HCT116 (cell line): ENCODE measurements at places on chromosomes 12 and 14.
A peak's percentile ranks its signal among the peaks of the same experiment; 100 is the strongest.

- DNase-seq = no peak
Observed at GRCh38 chr12:123858176-123858575, 96.1 kb downstream of the DNAH10 start.

DNA sequence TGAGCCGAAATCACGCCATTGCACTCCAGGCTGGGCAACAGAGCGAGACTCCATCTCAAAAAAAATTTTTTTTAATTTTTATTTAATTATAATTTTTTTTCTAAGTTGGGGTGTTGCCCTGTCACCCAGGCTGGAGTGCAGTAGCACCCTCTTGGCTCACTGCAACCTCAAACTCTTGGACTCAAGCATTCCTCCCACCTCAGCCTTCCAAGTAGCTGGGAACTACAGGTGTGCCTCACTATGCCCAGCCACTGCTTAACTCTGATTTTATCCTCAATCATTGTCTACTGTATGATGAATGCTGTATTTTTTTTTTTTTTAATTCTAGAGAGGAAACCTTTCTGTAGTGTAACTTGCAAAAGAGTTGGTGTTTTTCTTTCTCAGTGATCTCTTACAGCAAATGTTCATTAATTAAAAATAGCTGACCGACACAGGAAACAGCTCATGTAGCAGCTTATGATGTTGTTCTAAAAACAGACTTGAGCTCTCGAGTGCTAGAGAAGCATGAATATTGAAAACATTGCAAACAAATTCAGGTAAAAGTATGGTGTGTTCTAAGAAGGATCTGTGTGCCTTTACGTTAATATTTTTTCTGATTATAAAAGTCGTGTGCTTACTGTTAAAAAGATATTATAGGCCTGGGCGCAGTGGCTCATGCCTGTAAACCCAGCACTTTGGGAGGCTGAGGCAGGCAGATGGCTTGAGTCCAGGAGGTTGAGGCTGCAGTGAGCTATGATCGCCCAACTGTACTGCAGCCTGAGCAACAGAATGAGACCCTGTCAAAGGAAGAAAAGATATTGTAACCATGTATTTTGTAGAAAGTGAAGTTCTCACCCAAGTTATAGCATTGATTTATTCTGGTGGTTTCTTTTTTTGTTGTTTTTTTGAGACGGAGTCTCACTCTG is 68.9 kb downstream of the FGD4 start:
- DNase-seq = no peak

GRCh38 chr14:95222151-95222631 is 64.9 kb upstream of the DICER1 start:
- no peak for DNase-seq

DNA sequence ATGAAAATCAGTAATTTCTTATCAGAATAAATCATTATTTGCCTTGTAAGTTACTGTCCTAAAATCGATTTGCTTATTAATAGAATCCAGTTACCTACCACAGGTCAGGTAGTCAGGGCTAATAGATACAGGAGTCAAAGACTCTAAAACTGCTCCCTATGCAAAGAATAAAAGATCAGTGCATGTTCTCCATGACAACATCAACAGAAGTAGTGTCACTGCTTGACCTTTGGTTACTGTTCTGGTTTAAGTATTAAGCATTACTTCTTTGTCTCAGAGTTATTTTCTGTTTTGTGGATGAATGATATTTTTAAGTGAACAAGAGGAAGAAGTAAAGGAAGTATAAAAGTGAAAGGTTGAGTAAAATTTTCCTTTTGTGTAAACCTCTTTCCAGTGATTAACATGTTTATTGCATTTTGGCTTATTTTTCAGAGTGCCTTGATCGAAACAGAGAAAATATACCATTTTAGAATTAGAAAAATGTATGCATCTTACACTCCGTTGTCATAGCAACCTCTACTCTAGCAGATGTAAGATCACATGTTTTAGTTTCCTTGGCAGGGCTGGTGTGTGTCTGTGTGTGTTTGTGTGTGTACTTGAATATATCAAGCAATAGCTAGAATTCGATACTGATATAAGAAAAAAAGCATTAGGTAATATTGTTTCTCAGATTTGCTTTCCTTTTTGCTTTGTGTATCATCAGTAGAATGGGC is 44.7 kb downstream of the ABCD2 start:
- DNase-seq = no peak

DNA sequence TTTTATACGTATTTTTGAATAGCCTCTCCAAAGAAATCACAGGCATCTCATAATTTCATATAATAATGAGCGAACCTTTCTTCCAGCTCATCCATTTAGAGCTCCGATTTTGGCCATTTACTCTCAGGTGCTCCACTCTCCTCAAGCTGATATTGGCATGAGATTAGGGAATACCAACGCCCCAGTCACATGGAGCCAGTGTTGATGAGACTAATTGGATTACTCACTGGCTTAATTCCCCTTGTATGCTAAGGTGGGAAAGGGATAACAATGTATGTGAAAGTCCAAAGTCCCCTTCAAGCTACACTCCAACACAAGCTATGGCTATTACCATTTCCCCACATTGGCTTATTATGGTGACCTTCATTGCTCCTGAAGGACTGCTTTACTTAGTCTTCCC is 76.6 kb upstream of the NAV3 start:
- no peak for DNase-seq

GRCh38 chr12:124660851-124661250 is 93.4 kb upstream of the NCOR2 start:
- no peak for DNase-seq

DNA sequence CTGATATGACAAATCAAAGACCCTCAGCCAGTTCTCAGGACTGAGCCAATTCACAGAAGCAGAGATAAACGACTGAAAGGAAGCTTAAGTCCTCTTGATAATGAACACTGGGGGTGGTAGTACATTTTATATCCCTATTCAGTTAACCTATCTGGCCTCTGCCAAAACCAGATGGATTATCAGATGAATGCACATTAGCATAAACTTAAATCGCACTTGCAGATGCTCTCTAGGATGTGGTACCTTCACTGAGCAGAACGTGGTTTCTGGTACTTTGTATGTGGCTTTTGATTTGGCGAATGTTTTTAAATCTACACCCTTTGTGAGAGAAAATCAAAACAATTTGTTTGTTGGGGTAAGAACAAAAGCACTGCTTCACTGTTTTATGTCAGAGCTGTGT is 21.1 kb upstream of the TAS2R14 start:
- no peak for DNase-seq

DNA sequence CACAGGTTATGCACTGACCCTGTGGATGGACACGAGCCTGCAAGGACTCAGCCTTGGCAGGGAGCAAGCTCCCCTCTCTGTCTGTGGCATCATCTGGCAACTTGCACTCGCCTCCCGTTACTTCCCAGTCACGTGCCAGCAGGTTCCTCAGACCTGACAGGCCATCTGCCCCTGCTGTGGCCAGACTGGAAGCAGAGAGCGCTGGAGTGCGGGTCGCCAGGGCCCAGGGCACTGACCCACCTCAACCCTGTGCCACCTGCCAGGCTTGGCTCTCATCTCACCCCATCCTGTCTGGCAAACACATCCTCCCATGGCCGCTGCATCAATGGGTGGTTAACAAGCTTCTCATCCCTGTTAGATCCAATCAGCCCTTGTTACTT is 28.4 kb downstream of the SLC6A12 start:
- no peak for DNase-seq

DNA sequence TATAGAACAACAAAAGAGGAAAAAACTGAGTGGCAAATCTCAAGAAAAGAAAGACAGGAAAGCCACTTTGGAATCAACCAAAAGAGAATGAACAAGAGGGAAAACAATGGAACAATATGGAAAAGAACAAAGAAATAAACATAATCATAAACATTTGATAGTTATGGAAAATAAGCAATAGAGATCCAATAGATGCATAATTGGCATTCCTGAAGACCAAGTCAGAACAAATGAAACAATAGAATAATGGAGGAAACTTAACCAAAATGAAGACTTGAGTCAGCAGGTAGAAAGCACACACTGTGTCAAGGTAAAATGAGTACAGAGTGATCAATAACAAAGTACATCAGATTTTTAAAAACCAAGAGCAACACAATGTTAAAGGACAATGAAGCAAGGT is 10.1 kb upstream of the RPS6KA5 start:
- no peak for DNase-seq

DNA sequence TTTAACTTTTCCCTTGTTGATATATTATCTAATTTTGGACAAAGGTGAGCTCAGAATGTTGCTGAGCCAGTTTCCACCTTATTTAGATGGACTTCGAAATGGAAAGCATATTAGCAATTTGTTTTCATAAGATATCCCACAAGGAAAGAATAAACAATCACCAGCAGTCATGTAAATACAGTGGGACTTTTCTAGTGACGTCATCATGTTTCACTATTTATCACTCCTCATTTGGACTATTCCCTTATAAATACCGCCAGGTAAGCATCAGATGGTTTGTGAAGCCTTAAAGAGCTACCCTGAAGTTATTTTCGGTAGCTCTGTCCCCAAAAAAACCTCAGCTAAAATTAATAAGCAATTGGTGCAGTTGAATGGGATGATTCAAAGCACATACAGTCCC is 110.7 kb downstream of the PTPRR start:
- DNase-seq = no peak

GRCh38 chr12:78568321-78569020 is 296.1 kb upstream of the SYT1 start:
- no peak for DNase-seq

GRCh38 chr14:56491299-56492285 is 88.0 kb upstream of the TMEM260 start:
- peak; percentile 79 for DNase-seq

- no peak for DNase-seq
Observed at GRCh38 chr12:6647083-6647604, at the start of gene ACRBP. TSS of gene ACRBP (minus strand) at chr12:6647432. CDS start at chr12:6647366, 66 bp downstream.

GRCh38 chr12:10614056-10614370 is 604 bp upstream of the MAGOHB start:
- DNase-seq = no peak

- DNase-seq = no peak
Observed at GRCh38 chr14:28656704-28657255, 109.8 kb upstream of the FOXG1 start.

GRCh38 chr12:37543966-37544668 is 772.5 kb upstream of the ALG10B start:
- no peak for DNase-seq

- DNase-seq = no peak
Observed at GRCh38 chr12:46005151-46005797, 14.9 kb upstream of the SCAF11 start.

- no peak for DNase-seq
Observed at GRCh38 chr14:29454026-29454693, 473.5 kb downstream of the PRKD1 start.
